Cardiac ventricle fibroblast (primary cell): ENCODE measurements at places on chromosomes 2 and 18. TPM values are rescaled to one million over a fixed set of nuclear protein-coding genes. Genes with fewer than 3 reads are reported as not detected.

Gene LAMA1
- total RNA-seq, result 16.5 and 21.8 TPM in 2 replicates

Gene CCDC74B
- total RNA-seq, result 7.4 and 22.7 TPM in 2 replicates

Gene TMEM247
- not detected in 2 replicates for total RNA-seq

Gene CXCR2
- not detected in 2 replicates for total RNA-seq

Gene CGREF1
- total RNA-seq, result 9.6 and 12.3 TPM in 2 replicates
